ENCODE measurements at places on chromosomes 16 and 17.

GRCh38 chr17:44386182-44386525, 3.3 kb downstream of the ITGA2B start:
- no peak for DNase-seq

GRCh38 chr16:57507136-57508034, 21.1 kb upstream of the DOK4 start:
- no peak for DNase-seq

DNA sequence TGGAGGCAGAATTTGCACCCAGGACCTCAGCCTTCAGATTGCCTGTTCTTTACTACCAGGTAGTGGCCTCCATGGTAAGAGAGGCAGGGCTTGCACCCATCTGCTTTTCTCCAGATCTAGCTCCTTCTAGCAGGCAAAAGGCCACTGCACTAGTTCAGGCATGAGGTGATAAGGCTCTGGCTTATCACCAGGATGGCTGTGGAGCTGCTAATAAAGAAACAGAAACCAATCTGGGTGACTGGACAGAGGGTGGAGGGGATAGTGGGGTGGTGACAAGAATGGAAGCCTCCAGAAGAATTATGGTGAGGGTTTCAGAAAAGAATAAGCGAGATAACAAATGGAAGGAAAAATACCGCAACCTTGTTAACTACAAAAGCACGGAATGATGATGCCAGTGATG, 15.5 kb upstream of the SUPT4H1 start:
- no peak for DNase-seq

DNA sequence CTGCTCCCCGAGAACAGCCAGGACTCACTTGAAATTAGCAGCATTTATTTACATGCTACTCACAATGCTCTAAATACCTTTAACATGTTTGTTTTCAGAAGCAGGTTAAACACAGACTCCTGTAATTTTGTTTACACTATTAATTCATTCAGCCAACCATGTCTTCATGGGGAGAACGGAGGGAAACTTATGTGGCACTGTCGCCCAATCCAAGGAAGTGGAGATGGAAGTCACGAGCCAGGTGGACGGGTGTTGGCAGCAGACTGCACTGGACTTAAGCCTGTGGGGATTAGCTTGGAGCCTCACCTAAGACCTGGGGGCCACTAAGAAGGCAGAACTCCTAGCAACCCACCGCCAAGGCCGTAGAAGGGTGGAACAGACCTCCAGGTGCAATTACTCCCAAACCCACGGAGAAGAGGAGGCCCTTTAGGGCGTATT, 8.8 kb upstream of the GFAP start:
- no peak for DNase-seq

DNA sequence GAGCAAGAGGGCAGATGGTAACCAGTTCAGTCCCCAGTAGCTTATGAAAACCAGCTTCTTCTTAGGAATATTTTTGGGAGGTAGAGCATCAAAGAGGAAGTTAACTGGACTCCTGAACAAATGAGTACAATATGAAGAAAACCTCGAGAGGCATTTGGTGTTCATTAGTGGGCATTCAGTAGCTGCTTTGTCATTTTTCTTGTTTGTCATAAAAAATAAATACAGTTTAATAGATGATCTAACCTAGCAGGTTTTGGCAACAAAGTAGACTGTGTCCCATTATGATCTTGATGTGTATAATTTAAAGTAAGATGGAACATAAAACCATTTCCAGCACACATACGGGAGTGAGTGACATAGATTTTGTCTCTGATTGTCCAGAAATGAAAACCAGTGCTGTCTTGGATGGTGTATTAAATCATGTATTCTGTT, 173.1 kb downstream of the HS3ST3A1 start:
- no peak for DNase-seq

DNA sequence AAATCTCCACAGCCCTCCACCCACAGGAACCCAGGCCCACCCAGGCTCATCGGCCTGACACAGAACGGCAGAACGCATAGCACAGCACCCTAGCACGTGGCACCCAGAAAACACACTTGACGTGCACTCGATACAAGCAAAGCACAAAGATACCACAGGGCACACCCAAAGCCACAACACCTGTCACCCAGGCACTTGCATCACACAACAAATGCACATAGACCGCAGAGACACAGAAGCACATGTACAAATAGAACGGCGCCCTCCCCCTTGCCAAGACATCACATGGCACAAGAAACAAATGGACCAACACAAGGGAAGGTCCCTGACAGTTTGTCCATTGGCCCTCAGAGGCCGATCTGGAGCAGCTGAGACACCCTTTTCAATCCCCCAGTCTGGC, 147.7 kb upstream of the WSCD1 start:
- DNase-seq, result no peak

DNA sequence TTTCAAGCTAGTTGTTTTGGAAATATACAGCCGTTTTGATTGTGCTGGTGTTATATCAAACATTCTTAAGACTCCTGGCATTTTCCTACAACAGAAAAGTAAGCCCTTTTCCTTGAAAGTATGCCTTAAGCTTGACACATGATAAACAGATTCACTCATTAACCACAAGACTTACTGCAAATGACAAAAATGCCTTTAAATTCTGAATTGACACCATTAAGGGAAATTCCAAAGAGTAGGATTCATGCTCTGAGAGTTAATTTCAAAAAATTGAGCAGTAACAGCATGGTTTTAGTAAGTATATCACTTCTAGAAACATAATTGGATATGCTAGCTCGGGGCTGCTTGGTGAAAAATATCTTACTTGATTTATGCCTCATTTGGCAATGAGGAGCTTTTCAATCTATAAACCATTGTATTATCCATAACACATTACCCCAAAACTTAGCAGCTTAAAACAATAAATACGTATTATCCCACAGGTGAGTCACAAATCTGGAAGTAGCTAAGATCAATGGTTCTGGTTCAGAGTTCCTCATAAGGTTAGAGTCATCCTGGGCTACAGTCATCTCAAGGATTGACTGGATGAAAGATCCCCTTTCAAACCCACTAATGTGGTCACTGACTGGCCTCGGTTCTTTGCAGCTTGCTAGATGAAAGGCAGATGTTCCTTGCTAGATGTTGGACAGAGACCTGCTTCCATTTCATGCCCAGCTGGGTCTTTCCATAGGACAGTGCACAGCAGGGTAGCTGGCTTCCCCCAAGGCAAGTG, 8.2 kb upstream of the PHAF1 start:
- no peak for DNase-seq

DNA sequence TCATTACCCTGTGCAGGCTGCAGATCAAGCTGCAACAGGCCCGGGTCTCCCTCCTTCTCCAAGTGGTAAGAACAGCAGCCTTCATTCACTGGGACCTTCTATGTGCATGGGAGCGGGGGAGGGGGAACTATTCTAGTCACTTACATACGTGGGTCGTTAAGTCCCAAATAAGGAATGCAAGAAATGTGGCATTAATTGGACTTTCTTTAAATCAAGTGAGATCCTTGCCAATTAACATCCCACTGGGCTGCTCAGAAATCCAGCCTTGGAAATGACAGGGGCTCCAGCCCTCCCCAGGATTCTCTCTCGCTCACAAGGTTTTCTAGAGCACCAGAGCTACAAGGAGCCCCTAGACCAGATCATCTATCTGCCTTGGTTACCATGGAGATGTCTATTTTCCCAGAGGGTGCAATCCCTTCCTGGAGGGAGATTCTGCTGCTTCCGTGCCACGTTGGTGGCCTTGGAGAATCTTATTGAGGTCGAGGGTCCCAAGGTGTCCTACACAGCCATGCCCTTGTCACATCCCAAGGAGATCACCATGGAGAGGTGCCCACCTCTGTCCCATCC, 5.2 kb upstream of the EIF1 start:
- DNase-seq, result no peak

DNA sequence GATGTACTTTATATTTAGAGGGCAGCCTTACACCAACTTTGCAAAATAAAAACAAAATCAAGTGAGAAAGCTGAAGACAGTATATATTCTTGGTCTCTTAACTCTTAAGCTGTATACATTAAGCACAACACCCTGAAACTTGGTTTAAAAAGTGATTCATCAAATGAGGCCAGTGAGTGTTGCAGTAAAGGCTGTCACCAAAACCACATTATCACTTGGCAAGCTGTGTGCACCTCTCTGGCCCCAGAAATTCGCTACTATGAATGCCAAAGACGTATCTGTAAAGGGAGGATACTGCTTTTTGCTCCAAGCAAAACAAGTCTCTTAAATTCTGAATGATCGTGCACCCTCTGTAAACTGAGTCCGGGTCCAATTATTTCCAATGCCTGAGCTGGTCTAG, 163.9 kb downstream of the ZFHX3 start:
- no peak for DNase-seq

DNA sequence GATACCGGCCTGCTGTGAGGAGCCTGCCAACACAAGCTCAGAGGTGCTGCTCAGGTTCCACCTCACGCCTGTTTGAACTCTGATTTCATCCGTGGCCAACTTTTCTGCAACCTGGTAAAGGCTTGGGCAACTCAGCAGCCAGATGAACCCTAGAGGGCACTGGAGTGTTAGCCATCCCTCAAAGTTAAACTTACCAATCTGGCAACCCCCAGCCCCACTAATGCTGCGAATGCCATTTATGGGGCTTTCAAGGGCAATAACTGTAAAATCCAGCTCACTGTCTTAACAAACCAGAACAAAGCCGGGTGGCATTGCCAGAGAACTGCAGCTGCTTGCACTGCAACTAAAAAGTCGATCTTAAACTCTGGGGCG, 105.5 kb downstream of the AXIN2 start:
- peak; percentile 58 for DNase-seq

- no peak for DNase-seq
These were observed 8.7 kb upstream of the CDC27 start for GRCh38 chr17:47197821-47198220.

DNA sequence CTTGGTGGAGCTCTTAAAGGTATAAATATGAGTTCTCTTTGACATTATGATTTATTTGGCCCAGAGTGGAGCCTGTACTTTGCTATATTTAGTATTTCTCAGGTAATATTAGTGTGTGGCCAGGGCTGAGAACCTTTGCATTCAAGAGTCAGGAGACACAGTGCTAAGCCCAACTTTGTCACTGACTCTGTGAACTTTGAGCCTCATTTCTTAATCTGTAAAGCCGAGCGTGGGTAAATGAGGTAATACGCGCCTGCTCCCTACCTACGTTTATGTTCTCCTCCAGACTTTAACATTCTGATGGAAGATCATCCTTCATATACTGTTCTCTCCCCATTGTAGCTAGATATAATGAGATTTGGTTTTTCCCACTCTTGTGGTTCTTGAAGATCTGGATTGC, 10.5 kb downstream of the AP2B1 start:
- DNase-seq, result no peak

DNA sequence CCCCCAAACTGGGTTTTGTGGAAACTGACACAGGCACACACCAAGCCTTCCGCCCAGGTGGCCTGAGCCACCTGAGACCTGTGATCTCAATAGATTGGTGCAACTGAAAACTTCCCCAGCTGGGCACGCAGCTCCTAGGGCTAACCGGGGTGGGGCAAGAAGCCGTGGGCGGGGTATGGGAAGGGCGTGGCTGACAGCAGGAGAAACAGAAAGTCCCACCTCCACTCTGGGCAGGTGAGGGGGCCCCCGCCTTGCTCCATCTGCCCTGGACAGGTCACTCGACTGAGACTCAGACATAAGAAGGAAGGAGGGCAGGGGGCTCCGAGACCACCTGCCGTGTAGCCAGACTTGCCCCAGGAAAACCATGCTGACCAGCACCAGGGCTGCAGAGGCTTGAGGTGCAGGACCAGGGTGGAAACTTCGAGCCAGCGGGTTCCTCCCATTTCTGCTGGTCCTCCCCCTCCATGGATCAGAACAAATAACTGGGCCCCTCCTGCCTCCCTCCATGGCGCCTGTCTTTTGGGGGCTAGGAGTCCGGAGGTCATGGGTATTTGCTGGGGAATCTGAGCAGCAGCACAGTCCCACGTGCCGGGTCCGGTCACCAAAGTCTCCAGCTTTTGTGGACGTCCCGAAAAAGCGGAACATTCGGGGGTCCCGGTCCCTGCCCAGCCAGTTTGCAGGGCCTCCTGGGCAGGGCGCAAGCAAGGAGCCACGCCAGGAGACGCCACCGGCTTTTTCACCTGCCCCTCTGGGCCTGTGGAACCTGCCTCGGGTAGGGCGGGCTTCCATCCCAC, 1.3 kb downstream of the TIMP2 start:
- DNase-seq, result peak; percentile 96

GRCh38 chr16:57268804-57269800, 15.4 kb downstream of the PLLP start:
- no peak for DNase-seq

- no peak for DNase-seq
These were observed 158.6 kb upstream of the CDH8 start for GRCh38 chr16:62194828-62195227.

DNA sequence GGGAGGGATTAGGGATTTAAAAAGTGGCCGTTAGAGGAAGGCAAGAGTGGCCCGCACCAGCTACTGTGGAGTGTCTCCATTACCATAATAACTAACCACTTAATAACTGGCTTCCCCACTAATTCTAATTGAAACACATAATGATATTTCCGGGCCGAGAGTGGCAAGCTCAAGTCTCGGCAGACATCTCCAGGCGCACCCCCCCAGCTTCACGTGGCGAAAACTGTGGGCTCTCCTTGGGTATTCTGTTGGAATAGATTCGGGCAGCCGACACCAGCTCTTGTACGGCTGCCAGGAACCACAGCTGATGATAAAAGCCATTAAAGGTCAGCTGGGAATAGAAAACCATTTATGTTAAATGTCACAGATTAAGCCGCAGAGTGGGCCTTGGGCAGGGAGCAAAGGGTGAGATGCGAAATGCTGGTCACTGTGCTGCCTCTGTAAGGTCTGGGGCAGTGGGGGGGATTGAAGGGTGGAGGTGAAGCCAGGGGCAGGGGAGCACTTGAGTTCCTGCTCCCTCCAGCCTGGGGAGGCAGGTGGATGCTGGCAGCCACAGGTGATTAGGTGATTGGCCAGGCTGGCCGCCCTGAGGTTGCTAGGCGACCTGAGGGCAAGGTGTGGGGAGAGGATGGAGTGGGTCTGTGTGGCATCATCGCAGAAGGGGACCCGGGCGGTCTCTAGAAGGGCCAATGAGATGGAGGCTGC, 115.6 kb upstream of the SDK2 start:
- DNase-seq, result no peak

- DNase-seq, result peak; percentile 77
These were observed 14.7 kb upstream of the PLLP start for GRCh38 chr16:57299009-57299718.

- DNase-seq, result no peak
These were observed 11.0 kb downstream of the KRT32 start for GRCh38 chr17:41456204-41456603.

- DNase-seq, result no peak
These were observed 23.3 kb upstream of the CACNG4 start for GRCh38 chr17:66941249-66941648.

DNA sequence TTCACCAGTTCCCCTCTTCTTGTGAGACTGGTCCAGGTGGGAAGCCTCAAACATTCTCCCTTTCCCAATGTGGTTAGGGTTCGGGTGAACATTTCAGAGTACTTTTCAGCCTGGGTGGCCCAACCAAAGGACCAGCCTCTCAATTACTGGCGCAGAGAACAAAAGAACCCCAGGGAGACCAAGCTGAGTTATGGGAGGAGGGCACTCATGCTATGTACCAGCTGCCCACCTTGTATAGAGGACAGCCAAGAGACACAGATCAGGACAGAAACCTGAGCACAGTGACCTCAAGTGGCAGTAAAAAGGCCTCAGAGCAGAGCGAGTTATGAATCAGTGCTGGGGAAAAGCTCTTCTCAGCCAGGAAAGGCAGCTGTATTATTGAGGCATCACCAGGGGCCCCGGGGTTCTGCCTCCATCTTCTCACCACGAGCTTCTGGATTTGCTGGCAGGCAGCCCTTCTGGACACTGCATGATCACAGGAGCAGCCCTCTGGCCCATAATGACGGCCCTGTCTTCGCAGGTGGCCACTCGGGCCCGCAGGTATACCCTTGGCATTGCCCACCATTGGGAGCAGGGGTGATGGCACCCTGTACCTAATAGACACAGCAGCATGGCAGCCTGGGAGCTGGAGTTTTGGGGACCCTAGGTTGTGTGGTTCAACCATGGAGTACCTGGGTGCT, 3.8 kb downstream of the G6PC3 start:
- no peak for DNase-seq

All from RPMI8226 (cell line).